ENCODE measurements at places on chromosomes 11 and 22.

DNA sequence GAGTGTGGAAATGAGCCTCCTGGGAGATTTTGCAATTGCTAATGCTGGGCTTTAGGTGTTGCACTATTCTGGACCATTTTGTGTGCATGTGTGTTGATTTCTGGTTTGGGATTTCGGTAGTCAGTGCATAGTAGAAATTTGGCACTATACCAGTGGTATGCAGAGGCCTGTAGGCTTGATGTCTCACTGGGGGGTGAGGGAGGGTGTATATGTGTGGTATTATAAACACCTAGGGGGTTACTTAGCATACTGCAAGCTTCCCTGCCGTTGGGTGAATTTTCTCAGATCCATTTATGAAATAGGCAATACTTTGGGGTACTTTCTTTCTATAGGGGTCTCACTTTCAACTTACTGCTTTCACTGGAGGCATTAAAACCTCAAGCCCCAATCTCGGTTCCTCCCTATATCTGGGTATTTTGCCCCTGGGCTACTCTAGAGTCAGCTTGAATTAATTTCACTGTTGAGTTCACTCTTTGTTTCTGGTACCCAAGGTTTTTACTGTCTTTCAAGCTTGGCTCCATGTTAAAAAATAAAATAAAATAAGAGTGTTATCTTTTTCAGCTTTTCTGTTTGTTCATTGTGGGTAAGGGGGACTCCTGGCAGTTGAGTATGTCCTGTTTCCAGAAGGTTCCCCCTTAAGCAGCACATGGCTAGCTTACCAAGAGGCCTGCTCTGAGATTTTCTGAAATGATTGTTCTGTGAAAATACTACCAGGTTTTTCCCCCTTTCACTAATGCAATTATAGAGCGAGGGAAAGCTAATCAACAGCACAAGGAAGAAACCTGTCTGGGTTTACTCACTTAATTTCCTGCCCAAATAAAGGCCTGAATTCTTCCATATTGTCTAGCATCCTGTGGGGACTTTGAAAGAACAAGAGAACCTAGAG lies 45.8 kb downstream of the PPFIBP2 start:
- no peak for DNase-seq

GRCh38 chr22:17707526-17707925 lies 66.7 kb downstream of the BID start:
- DNase-seq: no peak

GRCh38 chr11:117836077-117836960 lies 11.8 kb upstream of the FXYD2 start:
- no peak for DNase-seq

DNA sequence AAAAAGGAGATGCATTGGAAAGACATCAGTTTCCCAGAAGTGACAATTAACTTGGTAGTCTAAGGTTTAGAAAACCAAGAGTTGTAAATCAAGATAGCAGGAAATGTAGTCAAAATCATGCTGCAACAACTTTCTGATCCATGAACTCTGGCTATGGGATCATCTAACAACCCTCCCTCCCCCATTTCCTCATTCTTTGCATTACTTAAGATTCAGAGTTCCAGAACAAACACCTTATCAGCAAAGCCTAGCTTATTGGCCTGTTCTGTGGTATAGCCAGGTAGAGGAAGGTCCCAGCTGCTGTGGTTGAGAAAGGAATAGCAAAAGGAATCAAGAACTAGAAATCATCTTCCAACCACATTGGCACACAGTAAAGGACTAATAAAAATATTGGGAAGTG lies 651.1 kb downstream of the METTL15 start:
- peak; percentile 86 for DNase-seq

DNA sequence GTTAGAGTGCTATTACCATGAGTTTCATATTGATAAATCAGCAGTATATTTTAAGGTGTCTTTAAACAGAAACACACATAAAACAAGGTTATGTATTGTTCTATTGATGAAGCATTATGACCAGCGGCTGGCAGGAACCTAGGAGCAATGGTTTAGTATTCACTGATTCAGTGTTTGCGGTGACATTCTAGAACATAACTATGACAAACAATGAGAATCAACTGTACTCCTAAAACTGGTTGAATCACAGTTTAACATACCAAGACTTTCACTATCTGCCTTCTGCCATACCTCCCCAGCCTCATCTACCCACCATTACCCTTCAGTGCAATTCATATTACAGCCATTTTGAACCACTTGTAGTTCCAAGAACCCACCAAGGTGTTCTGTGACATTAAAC lies 8.8 kb downstream of the HOATZ start:
- DNase-seq: no peak

DNA sequence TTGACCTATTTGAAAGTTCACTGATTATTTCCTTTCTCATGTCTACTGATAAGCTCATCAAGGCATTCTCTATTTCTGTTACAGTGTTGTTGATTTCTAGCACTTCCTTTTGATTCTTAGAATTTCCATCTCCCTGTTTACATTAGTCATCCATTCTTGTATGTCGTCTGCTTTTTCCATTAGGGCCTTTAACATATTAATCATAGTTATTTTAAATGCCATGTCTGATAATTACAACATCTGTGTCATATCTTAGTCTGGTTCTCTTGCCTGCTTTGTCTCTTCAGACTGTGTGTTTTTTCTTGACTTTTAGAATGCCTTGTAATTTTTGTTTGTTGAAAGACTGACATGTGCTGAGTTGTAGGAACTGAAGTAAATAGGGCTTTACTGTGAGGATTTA lies 602.1 kb downstream of the SOX6 start:
- DNase-seq: no peak

- DNase-seq: no peak
These were observed 47.9 kb downstream of the ALX4 start for GRCh38 chr11:44261800-44262591.

GRCh38 chr11:29125606-29126005 lies 891.2 kb downstream of the KCNA4 start:
- DNase-seq: no peak

DNA sequence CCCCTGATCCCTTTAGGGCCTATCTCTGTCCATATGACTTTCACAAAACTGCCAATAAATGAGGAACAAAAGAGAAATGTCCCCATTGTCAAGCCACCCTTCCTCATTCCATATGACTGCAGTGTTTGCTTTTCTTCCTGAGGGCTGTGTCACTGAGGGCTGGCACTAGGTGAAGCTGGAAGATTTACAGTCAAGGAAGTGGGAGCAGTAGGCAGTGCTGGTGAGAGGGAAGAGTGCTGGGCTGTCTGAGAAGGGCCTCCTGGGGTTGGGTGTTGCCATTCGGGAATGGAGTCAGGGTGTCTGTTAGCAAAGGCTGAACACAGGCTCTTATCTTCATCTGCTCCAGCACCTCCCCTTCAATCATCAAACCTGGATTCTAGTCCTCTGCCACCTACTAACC lies 30.9 kb downstream of the INSC start:
- no peak for DNase-seq

DNA sequence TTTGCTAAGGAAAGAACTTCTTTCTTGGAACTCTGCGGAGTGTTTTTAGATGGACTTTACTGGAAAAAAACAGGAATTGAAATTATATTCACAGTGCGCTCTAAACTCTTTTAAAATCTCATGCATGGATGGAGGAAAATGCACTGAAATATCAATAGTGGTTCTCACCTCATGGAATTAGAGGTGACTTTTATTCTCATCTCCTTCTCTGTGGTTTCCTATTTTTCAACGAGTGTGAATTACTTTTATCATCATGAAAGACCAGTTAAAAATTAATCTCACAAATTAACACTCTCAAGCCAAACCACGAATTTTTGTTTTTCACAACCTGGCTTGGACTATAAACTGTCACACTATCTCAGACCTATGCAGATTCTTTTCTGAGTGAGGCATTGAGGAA lies 16.6 kb downstream of the BMAL1 start:
- DNase-seq: no peak

DNA sequence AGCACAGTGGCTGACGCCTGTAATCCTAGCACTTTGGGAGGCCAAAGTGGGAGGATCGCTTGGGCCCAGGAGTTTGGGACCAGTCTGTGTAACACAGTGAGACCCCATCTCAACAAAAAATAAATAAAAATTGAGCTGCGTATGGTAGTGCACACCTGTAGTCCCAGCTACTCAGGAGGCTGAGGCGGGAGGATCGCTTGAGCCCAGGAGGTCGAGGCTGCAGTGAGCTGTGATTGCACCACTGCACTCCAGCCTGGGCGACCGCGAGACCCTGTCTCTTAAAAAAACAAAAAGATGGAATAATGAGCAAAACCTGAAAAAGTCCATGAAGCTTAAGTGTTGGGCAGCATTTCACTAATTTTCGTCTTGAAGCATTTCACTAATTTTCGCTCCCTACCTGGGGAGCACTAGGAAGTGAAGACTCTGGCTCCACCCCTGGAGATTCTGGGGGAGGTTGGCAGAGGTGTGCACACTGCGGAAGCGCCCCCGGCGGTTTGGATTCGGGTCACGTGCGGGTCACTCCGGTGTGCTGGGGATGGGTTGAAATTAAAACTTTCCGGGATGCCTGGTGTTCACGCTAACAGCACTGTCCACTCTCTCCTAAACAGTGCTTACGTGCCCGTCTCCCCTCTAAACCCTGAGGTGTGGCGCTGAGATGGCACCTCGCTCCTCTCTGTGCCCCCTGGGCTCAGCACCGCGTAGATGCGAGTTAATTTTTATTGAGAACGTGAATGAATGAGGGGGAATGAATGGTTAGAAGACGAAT lies 906 bp upstream of the NAA40 start:
- no peak for DNase-seq

- no peak for DNase-seq
These were observed 21.0 kb downstream of the ZNRF3 start for GRCh38 chr22:28904211-28904896.

DNA sequence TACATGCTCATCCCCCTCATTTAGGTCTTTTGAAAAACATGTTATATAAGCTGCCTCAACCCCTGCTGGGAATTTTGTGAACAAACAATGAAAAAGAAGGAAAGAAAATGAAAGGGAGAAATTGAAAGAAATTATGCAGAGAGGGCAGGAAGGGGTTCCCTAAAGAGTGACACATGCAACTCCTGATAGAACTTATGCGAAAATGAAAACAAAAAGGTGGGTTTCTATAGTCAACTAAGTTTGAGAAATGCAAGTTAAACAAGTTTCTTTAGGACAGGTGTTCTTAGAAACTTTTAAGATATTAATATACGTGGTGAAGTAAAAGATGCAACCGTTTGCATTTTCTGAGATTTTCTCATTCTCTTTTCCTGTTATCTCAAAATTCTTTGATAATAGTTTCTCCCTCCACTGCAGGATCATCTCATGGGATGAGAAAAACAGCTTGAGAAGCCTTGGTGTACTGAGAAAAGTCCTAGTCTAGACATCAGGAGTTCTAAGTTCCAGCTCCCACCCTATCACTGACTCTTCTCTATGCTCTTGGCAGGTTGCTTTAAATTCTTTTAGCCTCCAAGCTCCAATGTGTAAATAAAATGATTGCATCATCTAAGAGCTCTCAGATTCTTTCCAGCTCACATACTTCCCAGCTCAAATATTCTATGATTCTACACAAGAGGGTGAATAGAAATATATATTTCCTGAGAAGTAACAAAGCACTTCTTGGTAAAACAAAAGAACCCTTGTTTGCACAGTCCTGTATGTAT lies 109.2 kb downstream of the FAM76B start:
- no peak for DNase-seq

DNA sequence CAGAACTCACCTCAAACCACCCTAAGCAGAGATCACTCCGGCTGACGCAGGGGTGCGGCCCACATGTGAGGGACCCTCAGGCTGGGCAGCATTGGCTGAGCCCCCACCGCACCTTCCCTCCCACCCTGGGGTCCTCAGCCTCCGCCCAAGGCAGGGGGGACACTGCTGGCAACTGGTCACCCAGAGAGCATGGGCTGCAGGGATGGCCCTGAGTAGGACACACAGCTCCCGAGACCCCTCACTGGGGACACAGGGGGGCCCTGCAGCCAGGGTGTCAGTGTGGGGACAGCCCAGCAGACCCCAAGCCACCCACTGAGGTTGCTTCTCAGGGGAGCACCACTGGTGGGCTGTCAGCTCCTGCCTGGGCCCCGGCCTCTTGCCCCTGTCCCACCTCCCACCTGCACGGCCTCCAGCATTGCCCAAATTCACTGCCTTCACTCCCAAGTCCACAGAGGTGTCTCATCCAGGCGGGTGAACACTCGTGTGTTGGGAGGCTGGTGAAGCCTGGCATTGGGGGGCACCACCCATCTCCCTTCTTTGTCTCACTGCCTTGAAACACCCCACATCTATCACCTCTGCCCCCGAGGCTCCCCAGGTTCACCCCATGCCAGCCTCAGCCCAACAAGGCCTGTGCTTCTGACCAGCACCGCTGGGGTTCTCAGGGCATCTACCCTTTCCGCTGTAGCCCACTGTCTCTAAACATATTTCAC lies 4.7 kb downstream of the C11orf21 start:
- no peak for DNase-seq

DNA sequence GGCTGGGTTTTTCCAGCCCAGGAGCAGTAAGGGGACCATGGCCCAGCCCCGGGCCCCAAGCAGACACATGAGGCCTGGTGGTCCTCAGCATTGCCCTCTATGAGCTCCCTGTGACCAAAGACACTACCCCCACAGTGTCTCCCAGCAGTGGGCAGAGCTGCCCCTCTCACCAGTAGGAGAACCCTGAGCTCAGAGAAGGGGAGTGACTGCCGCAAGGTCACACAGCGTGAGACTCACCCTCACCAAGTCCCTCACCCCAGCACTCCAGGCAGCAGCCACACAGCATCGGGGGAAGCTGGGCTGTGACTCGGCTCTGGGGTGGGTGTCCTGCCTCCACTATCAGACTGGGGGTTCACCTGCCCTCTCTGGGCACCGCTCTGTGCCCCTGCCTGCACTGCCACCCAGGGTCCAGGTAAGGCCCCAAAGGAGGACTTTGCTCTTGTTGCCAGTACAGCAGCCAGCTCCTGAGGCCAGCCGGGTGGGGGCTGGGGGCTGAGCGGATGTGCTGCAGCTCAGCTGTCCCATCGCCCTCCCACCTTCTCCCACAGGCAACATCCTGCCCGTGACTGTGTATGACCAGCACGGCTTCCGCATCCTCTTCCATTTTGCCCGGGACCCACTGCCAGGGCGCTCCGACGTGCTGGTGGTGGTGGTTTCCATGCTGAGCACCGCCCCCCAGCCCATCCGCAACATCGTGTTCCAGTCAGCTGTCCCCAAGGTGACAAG lies 7.9 kb upstream of the SH3BP1 start:
- DNase-seq: no peak

GRCh38 chr22:45503050-45503815 lies 550 bp downstream of the FBLN1 start:
- no peak for DNase-seq

DNA sequence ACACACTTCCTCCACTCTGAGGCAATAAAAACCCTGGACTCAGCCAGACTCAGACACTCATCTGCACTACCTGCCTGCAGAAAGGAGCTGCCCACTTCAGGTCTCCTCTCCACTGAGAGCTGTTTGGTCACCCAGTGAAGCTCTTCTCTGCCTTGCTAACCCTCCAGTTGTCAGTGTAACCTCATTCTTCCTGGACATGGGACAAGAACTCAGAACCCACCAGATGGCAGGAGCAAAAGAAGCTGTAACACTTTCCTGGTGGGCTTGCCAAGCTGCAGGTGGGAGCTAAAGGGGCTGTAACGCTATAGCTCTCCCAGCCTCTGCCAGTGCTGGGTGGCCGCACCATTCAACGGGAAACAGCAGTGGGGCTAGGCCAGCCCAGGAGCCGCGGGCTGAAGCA lies 89.7 kb downstream of the CCDC73 start:
- DNase-seq: no peak

- no peak for DNase-seq
These were observed 12.1 kb downstream of the C11orf97 start for GRCh38 chr11:94524341-94524740.

GRCh38 chr11:113386866-113387265 lies 713 bp upstream of the ANKK1 start:
- no peak for DNase-seq
